Stimulated activated CD4-positive, alpha-beta T cell treated with anti-CD3 and anti-CD28 coated beads, Interleukin-4, amount 100 ng/mL, for 4 hours (primary cell): ENCODE measurements at places on chromosomes 4 and X.

DNA sequence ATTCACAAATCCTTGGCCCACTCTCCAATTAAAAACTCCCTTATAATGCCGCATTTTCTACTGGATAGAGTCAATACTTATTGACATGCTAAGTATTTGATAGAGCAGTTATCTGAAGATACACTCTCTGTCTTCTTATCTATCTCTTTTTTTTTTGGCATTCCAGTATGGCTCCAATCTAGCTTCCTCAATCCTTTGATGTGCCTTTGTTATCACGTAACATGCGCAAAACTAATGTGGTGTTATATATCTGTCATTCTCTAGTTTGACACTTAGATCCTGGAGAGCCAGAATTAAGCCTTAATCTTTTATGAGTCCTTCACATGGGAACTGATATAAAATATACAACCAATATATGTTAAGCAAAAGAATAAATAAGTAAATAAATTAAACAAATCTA is 54.7 kb downstream of the VSIG4 start:
- no peak for DNase-seq

GRCh38 chr4:179607003-179607402 is 2164.8 kb upstream of the AGA start:
- DNase-seq: no peak

- DNase-seq: no peak
Observed at GRCh38 chr4:114830628-114831027, 232.0 kb downstream of the UGT8 start.

GRCh38 chr4:188417181-188417580 is 277.9 kb downstream of the TRIML1 start:
- DNase-seq: no peak

DNA sequence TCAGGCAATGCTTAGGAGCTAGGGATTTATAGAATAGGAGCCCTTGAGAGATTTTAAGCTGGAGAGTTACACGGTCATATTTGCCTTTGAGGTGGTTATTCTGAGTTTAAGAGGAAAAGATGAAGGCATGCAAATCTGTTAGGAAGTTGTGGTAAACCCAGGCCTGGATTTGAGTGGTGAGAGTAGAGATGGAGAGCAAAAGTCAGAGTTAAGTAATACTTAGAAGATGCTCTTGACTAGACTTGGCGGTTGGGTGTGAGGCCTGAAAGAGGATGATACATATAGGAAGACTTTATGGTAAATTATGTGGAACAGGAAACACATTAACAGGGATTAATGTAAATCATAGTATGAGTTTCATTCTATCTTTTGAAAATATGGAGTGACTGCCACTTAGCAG is 136.0 kb upstream of the ARX start:
- no peak for DNase-seq

- DNase-seq: peak; percentile 79
Observed at GRCh38 chr4:6926681-6927478, 17.3 kb downstream of the TBC1D14 start.

GRCh38 chr4:118396881-118397622 is 44.2 kb upstream of the PRSS12 start:
- no peak for DNase-seq
